ENCODE measurements at places on chromosomes 2 and 18. TPM values are rescaled to one million over a fixed set of nuclear protein-coding genes. Genes with fewer than 3 reads are reported as not detected.

Gene ALPP
- total RNA-seq, result not detected

Gene NCL
- total RNA-seq, result 96.0 TPM

Gene GAL3ST2
- total RNA-seq, result not detected

Gene MROH2A
- total RNA-seq, result not detected

Gene RAX
- not detected for total RNA-seq

Gene FOXD4L1
- not detected for total RNA-seq

Gene CROCC2
- total RNA-seq, result not detected

Gene CLIP4
- 18.0 TPM for total RNA-seq

Gene COL3A1
- total RNA-seq, result 652 TPM

Gene EGR4
- total RNA-seq, result not detected

Gene TMEM200C
- total RNA-seq, result 1.5 TPM

Gene RESP18
- total RNA-seq, result not detected

Gene HDHD2
- total RNA-seq, result 14.9 TPM

Gene TDRD15
- total RNA-seq, result not detected

Gene POMC
- 4.0 TPM for total RNA-seq

Gene FAM237A
- not detected for total RNA-seq

Gene RNF103
- 9.8 TPM for total RNA-seq

Gene FOXI3
- total RNA-seq, result not detected

Gene RSAD2
- total RNA-seq, result not detected

Gene ANKRD36
- total RNA-seq, result 3.7 TPM

Gene AMER3
- total RNA-seq, result not detected

Gene MSGN1
- not detected for total RNA-seq

Gene SGO2
- total RNA-seq, result 23.2 TPM

Gene AGXT
- not detected for total RNA-seq

Gene FEV
- not detected for total RNA-seq

Gene ACADL
- not detected for total RNA-seq

Gene GFPT1
- total RNA-seq, result 16.5 TPM

Gene E2F6
- total RNA-seq, result 8.2 TPM

Gene OXER1
- total RNA-seq, result under 0.01 TPM

Gene DLX1
- total RNA-seq, result not detected

Gene ZNF892
- total RNA-seq, result 2.8 TPM

Gene TUBB8B
- total RNA-seq, result not detected

Gene KCNE4
- total RNA-seq, result 2.0 TPM

Gene C2orf69
- 9.8 TPM for total RNA-seq
